Activated CD4-positive, alpha-beta T cell treated with anti-CD3 and anti-CD28 coated beads for 4 hours (primary cell): ENCODE measurements at places on chromosomes 4 and X.

DNA sequence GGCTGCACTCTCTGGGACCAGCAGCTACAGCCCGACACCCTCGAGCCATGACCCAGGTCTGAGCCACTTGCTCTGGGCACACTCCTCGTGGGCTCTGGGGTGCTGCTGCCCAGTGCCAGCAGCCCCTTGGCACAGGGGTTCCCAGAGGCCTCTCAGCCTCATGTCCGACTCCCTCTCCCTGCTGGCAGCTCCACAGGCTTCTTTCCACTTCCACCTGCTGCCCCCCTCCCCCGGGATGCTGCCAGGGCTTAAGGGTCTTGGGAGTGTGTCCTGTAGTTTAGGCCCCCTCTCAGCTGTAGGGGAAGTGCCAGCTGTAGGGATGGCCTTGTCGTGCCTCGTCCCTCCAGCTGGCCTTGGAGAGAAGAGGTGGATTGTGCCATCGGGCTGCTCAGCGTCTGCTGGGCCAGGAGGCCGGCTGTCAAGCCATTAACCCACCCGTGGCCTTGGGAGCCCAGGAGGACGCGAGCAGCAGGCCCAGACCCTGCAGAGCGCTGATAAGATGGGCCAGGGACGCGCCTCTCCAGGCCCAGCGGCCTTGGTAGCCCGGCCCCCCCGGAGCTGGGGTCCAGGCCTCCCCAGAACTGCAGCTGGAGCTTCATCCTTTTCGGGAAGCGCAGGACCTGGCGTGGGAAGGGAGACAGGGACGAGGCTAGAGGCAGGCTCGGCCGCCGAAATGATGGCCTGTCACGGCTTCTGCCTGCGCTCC is 1.0 kb upstream of the USP27X start:
- no peak for DNase-seq

DNA sequence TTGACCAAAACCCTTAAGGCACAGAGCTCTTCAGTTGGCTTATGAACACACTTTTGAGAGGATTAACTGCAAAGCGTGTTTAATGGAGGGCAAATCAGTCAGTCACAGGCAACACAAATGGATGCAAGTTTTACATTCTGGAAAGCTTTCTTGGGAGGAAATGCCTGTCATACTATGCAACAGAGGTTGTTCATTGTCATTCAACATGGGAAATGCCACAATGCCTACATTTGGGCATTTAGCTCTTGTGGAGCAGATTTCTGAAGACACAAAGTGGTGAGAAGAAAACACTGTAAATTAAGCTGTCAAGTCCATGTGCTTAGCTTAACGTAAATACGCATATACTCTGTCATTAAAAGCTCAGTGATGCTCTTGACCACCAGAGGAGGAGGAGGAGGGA is 41.1 kb downstream of the CBLL2 start:
- no peak for DNase-seq

GRCh38 chr4:168486912-168487281 is 6.6 kb upstream of the DDX60L start:
- no peak for DNase-seq

DNA sequence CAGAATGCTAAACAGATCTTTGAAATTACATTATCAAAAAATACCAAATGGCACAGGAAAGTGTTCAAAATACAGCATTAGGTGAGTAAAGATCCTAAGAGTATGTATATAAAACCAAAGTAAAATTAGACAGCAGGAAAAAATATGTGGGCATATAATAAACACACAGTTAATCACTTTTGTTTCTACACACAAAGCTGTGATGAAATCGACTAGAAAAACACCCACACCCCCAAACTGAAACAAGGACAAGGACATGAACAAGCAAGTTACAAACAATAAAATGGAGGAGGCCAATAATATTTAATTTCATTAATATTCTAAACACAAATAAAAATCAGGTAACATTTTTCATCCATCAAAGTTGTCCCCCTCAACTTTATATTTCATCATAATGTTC is 143.2 kb downstream of the FRYL start:
- no peak for DNase-seq

DNA sequence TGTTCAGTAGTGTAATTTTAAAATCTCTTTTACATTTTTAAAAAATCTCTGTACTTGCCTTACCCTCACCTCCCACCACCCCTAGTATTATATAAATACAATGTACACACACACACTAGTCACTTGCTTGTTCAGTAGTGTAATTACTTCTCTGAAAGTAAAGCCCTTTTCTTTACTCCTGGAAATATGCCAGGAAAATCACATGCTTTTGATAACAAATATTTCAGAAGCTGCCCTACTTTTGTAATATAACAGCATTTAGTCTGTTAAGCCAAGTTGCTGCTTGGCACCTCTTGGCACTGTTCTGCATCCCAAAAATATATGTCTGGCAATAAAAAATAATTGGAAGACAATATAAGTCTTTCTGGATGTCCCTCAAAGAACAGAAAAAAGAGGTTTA is 172.8 kb upstream of the APOOL start:
- no peak for DNase-seq

DNA sequence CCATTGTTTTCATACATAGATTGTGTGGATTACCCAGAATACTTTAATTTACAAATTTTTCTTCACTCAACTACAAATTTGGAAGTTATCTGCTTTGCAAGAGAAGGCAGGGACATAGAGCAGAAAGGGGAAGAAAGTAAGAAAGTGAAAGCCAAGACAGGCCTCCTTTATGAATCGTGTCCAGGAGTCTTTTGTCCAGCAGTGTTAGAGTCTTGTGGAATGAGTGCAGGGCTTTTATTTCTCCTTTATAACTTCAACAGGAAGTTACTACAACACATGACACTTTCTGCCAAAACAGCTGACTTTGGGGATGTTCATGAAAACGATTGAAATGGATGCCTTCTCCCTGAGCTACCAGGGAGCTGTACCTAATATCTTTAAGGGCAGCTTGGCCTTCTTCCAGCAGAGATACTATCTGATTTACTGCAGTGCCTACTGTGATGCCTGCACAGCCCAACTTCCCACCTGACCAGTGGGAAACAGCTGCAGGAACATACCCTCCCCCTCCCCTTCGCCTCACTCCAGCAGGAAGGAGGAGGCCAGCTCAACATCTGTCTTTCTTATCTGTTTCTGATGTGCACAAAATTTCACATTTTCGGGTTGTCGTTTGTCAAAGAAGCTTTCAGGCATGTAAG is 557.7 kb upstream of the SLIT2 start:
- no peak for DNase-seq

DNA sequence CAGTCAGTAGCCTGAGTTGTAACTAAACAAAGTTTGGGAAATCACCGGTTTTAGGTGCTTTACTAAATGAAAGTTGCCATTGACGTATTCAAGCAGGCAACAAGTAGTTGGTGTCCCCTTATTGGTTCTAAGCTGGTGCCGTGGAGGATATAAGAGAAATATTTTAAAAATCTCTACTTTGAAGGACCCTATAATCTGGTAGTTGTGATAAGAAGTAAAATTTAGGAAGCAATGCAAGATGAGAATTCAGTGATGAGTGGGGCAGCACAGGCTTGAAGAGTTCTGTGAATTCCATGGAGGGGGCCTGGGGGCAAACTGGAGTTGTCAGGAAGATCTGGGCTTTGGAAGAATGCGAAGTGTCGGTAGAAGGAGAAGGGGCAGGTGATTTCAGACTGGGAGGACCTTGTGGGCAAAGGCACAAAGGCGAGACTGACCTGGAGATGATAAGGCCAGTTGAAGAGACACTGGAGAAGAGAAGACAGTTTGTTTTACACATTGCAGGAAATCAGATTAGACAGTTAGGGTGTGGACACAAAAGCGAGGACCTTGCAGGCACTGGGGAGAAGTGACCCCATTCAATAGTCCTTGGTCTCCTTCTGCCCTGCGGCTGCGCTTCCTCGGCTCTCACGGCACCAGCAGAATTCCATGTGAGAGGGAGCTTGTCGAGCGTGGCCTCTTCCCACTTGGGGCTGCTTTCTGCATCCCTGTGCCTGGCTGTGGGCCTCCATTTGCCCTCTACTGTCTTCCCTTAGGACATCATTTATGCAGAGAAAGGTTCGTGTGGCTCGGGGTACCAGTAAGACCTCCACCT is 1.3 kb downstream of the RHOH start:
- no peak for DNase-seq

DNA sequence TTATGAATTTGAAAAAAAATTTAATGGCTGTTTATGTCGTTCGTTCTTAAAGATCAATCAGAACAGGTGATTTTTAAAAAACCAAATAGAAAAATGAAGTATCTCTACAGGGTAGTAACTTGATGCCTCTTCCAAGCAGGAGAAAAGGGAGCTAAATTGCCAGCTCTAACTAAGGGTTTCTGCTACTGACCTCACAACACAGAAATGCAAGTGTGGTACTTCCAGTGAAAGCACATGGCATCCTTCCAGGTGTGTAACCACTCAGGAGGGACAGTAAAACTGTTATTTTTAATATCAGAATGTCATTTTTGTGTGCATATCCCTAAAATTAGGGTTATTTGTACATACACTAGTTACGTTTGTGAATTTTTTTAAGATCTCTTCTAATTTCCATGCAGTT is 116.8 kb upstream of the ZCCHC13 start:
- no peak for DNase-seq

- no peak for DNase-seq
Observed at GRCh38 chr4:113955411-113955810, 24.0 kb downstream of the ARSJ start.

DNA sequence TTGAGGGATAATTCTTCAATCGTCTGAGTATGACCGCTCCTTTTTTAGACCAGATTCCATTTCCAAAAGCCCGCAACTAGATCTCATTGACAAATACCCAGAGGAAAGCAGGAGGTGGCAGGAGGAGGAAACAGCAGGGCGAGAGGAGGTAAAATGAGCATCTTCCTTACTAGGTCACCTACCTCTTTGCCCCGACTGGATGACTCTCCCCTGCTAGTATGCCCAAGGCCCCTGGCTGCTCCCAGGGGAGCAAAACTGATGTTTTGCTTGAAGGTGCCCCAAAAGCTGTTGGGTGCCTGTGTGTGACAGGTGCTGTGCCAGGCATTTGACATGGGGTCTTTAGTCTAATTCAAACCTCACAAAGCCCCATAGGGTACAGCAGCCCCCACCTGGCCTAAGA is 48.9 kb downstream of the C4orf50 start:
- no peak for DNase-seq

DNA sequence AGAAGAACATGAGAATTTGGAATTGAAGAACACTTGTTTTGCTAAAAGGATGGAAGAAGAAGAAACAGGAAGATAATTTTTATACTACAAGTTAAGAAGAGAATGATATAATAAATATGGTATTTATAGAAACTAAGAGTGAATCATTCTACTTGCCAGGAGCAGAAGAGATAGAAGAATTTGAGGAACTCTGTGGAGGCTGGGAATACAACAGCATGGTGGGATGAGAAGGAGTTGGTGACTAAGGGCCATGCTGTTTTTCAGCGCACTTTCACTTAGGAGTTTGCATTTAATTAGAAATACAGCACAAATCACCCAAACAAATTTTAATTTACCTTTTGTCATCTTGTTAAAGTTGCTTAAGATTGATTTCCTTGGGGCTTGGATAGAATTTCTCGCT is 20.5 kb downstream of the HADH start:
- no peak for DNase-seq

DNA sequence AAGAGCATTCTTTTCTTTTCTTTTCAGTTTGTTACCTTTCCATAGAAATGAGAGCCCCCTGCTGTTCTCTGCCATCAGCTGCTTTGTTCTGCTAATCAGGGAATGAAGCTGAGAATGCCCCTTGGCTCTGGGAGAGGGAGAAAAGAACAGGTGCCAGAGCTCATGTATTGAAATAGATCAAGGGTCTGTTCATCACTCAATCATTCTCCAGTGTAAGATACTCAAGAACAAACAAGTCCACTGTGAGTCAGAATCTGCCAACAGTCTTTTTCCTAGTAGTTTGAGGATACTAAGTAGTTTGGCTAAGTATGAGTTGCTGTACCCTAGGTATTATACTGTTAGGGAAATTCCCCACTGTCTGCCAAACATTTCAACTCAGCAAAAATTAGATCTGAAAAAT is 144.3 kb downstream of the RTL3 start:
- DNase-seq, result peak; percentile 11
